ENCODE measurements at places on chromosomes 4 and X.

GRCh38 chr4:121304893-121305292 lies 75.9 kb downstream of the QRFPR start:
- no peak for DNase-seq

DNA sequence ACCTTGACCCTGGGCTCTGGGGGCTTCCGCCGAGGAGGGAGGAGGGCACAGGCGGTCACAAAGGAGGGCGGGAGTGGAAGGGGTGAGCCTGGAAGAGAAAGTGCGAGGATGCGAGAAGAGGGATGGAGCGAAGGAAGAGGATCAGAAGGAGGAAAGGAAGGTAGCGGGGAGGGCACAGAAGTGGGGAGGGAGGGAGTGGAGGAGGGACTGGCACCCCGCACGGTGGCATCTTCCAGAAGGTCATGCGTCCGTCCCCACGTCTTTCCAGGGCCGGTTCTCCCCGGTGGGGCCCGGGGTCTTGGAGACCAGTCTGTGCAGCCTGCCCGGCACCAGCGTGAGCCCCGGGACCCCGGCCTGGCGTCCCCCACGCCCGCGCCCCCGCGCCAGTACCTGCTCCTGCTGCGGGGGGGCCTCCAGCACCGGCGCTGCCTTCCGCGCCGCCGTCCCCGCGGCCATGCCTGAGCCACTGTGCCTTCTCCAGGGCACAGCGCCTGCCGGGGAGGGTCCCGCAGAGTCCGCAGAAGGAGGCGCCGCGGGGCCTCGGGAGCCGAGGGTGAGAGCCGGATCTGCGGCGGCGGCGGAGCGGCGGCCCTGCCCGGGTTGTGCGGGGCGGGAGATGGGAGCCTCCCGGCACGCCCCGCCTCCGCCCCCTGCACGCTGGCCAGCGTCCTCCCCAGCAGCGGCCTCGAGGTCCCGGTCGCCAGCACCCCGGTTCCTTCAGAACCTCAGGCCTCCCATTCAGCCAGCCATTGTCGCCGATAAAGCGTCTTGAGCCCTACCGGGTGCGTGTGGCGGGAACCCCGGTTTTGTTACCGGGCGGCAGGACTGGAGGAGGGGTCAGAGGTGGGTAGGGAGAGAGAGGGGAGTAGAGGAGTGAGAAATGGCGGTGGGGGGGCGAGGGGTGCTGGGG lies at the start of gene RNF175:
TSS of gene RNF175 (minus strand) at position 618 of the 910 bp plus-strand sequence. CDS start at position 456, 162 bp downstream.
- DNase-seq = no peak

- no peak for DNase-seq
These were observed 4.4 kb upstream of the ZFP92 start for GRCh38 chrX:153406903-153407302.

- no peak for DNase-seq
These were observed 1023.1 kb downstream of the SH3BGRL start for GRCh38 chrX:82224961-82225360.

- DNase-seq = no peak
These were observed 31.3 kb downstream of the NYX start for GRCh38 chrX:41478381-41478911.

- no peak for DNase-seq
These were observed 10.7 kb upstream of the SMIM10L2A start for GRCh38 chrX:135410861-135411627.

DNA sequence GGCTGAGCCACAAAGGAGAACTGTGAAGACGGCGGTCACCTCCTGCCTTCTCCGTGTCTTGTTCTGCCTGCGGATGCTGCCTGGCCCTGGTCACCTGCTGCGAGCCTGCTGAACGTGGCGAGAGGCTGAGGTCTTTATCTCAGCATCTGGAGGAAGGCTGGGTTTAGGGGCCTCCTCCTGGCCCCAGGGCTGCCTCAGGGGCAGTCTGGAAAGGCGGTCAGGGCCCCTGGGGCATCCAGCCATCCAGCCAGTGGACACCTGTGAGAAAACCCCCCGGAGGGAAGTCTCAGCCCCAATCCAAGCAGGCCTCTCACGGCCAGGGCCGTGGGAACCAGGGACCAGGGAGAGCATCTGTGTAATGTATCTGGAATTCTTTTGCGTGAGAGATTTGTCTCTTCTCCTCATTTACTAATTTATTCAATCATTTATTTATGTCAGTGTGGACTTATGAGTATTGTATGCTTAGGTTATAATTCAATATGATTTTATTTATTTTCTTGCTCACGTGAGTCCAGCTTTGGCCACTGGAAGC lies 11.3 kb downstream of the PDE6B start:
- DNase-seq = no peak

- DNase-seq = no peak
These were observed 22.2 kb downstream of the GPAT3 start for GRCh38 chr4:83558059-83558653.

DNA sequence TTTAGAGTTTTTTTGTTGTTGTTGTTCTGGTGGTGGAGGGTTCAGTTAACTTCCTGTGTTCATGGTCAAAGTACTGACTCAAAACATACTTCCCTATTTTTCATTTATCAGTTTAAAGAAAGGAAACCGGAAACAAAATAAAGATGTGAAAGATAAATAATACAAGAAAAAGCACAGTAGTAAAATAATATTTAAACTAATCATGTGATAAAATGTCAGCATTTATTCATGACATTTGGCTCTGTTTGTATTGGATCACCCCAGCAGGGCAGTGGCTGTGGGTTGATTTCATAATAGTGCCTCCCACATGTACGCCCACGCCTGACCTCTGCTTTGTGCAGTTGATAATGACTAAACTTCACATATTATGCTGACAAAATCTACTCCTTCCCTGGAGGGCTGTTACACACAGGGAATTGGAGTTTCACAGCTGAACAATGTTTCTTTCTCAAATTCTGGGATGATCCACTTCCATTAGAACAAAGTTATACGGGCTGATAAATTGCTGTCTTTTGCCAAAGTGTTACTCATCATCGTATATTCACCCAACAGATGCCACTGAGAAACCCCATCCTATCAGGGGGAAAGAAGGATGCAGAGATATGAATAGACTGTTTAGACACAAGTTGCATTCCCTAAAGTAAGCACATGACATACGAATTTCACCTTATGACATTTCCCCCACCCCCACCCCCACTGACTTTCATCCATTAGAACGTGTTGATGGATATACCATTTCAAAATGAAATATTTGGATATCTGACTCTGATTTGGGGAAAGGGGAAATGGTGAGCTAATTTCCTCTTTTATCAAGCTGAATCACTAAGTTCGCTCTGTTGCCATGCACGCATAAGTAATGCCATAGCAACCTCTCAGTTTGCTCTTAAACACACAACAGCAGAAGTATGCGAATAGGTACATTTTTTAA lies 48.3 kb downstream of the AMELX start:
- DNase-seq = no peak

DNA sequence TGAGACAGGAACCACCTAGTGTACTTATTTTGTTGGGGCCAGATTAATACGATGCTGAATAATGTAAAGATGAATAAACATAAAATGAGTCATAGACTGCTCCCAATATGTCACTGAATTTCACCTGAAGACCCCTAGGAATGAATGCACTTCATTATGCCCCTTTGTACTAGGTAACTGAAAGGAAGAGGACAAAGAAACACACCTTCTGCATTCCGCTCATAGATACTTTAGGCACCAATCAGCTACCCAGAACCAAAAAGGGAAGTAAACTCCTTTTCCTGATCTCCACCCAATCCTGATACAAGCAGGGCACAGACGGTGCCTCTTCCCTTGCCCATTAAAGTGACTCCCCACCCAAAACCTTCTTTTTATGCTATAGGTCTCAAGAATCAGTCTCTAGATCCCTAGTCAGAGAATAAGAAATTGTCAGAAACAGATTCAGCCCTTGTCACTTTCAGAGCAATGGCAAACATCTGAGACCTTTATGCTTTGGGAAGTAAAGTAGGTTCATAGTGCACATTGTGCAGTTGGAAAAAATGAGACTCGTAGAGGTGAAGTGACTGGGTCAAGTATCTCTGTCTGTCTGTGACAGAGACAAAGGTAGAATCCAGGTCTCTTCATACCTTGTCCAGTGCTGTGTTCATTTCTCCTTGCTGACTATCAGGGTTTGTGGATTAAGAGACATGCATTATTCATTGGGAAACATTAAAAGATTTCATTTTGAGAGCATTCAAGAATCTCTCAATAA lies 2.3 kb downstream of the GPR174 start:
- no peak for DNase-seq

- peak; percentile 89 for DNase-seq
These were observed 108.7 kb upstream of the ATP6AP2 start for GRCh38 chrX:40471965-40472648.

GRCh38 chr4:183907871-183908683 lies 3.0 kb downstream of the STOX2 start:
- no peak for DNase-seq

DNA sequence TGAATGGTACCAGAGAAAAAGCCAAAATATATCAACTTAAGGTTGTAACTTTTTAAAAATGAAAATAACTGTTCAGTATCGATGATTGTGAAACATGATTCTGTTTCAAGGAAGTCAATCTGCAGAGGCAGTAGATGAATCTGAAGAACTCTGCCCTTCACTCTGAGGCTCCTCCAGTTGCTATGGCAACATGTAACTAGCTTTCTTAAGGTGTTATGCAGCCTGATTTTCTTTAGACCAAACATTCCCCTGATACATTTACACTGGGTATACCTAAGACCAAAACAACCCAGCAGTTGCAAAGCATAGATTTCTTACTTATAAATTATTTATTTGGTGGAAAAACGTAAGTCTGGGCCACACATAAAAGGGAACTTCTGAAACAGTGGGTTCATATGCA lies 133.6 kb upstream of the RASGEF1B start:
- DNase-seq = no peak

DNA sequence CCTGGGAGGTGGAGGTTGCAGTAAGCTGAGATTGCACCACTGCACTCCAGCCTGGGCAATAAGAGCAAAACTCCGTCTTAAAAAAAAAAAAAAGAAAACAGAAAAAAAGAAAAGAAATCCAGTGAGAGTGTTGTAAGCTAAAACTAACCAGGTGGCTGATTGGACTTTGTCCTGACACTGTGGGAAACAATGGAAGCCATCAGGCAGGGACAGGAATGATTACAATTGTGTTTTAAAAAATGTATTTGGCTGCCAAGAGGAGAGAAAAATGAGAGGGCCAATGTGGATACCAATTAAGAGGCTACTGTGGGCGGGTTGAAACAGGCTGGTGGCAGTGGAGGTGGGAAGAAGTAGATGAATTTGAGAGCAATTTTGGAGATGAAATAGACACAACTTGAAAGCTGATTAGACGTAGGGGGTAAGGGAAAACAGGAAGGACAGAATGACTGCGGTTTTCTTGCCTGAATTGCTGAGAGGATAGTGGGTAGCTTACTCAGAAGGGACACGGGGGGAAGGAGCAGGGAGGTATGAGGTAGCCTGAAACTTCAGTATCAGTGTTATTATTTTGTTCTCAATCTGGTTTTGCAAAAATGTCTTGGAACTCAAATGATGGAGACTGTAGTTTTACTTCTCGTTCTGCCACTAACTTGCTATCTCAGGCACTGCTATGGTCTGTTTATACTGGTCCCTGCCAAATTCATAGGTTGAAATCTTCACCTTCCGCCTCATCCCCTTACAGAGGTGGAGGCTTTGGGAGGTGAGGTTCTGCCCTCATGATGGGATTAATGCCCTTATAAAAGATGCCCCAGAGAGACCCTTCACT lies 45.6 kb upstream of the CHRNA9 start:
- DNase-seq = peak; percentile 43

GRCh38 chr4:153497091-153497531 lies 31.0 kb downstream of the TMEM131L start:
- DNase-seq = no peak

GRCh38 chr4:48262484-48262883 lies 7.2 kb downstream of the TEC start:
- no peak for DNase-seq

DNA sequence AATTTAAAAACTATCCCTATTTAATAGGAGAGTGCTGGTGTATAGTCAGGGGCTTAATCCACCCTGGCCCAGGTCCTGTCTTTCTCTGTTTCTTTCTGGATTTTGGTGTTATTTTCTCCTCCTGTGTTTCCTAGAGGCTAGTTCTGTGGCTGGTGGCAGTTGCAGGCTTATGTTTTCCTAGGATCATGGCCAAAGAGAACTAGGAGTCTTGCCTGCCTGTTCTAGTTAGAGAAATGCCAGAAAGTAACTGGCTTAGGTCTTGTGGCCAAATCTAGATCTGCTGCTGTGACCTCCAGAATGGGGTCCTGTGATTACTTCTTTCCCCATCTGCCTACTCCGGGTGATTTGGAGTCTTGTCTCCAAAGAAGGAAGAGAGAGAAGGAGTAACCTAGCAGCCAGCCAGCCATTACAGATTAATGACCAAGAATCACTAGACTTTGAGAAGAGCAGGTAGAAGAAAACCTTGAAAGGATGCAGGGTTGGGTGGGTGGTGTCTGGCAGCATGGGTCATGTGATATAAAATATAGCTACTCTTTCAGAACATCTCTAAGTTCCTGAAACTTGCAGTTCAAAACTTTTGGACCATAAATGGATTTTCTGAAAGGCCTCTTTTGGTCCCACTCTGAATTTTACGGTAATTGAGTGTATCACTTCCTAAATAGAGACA lies 117.9 kb downstream of the STIM2 start:
- DNase-seq = no peak

GRCh38 chr4:4694296-4694772 lies 152.5 kb upstream of the STX18 start:
- DNase-seq = no peak

DNA sequence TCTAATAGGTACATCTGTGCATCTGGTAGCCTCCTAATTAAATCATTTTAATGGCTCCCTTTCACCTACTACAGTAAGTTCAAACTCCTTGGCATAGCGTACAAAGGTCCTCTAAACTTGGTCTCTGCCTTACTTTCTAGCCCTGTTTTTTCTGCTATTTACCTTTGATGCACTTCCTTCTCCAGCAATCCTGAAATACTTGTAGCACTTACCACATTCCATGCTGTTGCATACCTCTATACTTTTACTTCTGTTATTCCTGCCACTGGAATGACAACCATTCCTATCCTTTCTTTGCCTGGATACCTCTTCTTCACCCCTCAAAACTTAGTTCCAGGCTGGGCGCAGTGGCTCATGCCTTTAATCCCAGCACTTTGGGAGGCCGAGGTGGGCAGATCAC lies 56.6 kb upstream of the LHFPL1 start:
- no peak for DNase-seq

GRCh38 chr4:159378056-159378616 lies 275.3 kb downstream of the RAPGEF2 start:
- no peak for DNase-seq

DNA sequence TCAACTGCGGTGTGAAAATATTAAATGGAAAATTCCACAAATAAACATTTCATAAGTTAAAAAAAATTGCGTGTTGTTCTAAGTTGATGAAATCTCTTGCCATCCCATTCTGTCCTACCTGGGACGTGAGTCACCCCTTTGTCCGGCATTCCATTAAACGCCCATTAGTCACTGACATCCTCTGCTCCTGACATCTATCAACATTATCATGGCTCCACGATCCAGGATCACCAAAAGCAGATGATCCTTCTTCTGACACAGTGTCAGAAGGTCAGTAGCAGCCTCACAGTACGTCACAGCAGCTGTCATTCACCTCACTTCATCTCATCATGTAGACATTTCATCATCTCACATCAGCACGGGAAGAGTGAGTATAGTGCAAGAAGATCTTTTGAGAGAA lies 125.7 kb downstream of the ZNF827 start:
- no peak for DNase-seq

GRCh38 chr4:100278567-100278966 lies 88.3 kb upstream of the DDIT4L start:
- no peak for DNase-seq

Data from NCI-H1105 treated with DMSO at 0.1 percent for 48 hours (cell line).